Renal cortical epithelial cell (primary cell): ENCODE measurements at places on chromosomes 1 and 21.

- DNase-seq: no peak
Measured at GRCh38 chr1:218683242-218683641, 338.1 kb downstream of the TGFB2 start.

DNA sequence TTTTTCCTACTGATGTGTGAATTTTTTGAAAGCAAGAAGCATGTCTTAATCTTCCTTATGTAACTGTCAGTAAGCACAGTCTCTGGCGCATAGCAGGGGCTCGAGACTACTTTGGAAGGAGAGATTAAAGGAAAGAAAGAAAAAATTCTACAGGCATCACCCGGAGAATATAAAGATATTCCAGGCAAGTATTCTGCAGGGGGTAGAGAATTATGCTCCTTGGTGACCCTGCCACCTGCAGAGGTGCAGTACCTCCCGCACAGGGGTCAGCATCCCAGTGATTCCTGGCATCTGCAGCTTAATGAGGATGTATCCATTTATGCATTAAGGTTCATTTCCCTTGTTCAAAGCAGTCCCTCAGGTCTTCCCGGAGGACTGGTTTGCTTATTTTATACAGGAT lies 87.6 kb upstream of the WLS start:
- DNase-seq: no peak

- DNase-seq: peak; percentile 72
Measured at GRCh38 chr1:205226868-205227583, 720 bp upstream of the TMCC2 start.

DNA sequence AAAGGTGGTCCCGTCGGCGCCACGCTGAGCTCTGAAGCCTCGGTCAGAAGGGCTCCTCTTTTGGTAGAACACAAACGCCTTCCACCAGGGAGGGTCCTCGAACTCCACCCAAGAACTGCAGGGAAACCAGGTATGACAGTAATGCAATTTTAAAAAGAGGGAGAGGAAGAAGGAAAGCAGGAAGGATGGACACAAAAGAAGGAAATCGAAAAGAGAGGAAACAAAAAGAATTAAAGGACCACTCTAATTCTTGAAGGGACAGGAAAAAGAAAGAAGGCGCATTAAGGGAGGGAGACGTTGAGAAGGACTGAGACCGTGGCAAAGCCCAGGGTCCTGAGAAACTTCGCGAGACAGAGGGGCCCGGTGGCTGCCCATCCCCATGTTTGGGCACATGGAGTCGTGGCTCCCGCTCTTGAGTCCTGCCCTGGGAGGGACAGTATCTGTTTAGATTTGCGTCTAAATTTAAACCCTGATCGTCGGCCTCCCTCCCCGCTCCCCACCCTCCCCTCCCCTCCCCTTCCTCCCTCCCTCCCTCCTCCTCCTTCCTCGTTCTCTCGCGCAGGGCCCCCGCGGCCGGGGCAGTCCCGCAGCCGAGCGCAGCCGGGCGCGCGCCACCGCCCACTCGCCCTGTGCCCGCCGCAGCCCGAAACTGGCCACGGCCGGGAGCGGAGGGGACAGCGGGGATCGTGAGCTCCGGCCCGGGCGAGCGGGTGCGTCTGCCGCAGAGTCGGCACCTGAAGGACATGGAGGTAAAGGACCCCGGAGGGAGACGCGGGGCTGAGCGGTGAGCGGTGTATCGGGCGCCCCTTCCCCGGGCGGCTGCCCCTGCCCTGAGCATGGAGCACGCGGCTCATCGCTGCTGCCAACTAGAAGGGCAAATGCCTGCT lies at the start of gene RCSD1:
TSS of gene RCSD1 (plus strand) at position 552 of the 887 bp plus-strand sequence. CDS start at position 744, 192 bp downstream.
- DNase-seq: no peak

- DNase-seq: no peak
Measured at GRCh38 chr1:163770265-163770664, 448.5 kb downstream of the NUF2 start.

GRCh38 chr1:60069691-60070090 lies 3.9 kb downstream of the C1orf87 start:
- DNase-seq: no peak

- DNase-seq: no peak
Measured at GRCh38 chr1:19003371-19004290, 47.2 kb upstream of the IFFO2 start.

GRCh38 chr1:184504040-184504954 lies 117.5 kb downstream of the C1orf21 start:
- DNase-seq: no peak

DNA sequence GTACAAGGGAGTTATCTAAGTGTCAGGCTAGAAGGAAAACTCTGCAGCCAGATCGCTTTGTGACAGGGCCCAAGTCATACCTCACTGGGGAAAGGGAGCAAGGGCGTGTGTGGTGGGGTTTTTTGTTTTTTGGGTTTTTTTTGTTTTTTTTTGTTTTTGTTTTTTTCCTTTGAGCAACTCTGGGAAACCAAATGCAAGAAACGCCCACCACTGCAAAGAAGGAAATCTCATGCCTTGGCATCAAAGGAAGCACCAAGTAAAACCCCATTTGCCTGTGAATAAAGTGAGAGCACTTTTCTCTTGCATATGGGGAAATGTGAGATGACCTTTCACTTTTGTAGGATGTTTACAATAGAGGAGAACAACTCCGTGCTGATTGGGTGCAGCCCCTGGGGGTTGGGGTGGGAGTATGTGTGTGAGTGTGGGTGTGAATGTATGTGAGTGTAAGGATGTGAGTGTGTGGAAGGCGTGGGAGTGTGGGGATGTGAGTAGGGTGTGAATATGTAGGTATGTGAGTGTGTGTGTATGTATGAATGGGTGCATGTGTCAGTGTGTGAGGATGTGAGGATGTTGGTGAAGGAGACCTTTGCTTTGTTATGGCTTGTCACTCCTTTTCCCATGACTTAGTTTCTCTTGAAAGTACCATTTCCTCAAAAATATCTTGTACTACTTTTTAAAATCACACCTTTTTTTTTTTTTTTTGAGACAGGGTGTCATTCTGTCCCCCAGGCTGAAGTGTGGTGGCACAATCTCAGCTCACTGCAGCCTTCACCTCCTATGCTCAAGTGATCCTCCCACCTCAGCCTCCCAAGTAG lies 34.6 kb downstream of the IL12RB2 start:
- no peak for DNase-seq

DNA sequence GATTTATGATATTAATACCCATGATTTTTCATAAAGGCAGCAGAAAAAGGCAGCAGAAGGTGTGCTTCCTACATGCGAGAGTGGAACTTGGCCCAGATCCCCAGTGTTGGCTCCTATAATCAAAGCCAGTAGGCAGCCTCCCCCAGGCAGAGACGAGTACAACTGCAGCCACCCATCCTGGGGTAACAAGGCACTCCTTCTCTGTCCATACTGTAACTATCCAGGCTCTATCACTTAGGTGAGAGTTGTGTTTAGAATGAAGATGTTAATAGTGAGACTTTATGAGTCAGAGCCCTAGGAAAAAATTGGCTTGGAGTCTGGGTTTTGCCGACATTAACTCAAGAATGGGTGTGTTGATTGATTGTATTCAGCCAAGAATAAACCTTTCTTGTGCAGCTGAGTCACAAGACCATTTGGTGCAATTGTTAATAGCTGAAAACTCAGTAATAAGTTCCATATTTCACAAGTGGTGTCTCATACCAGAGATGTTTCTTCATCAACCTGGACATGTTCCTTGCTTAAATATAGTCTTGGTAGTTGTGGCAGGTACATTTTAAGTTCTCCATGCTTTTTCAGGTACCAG lies 322.3 kb downstream of the DUSP10 start:
- peak; percentile 79 for DNase-seq

DNA sequence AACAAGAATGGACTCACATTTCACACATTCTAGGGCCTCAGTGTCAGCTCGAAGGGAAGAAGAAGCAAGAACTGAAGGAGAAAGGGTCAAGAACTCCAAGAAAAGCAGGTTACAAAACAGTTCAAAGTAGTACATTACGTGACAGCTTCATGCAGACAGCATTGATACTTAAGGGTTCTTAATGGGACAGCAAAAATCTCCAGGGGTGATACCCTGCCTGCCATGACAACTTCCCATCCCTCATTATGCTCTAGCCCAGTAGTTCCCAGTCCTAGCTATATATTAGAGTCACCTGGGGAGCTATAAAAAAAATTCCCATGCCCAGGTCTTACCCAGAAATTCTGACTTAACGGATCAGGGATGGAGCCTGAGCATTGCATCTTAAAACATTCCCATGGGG lies 51.2 kb upstream of the PROX1 start:
- no peak for DNase-seq

GRCh38 chr1:223653431-223653830 lies 12.1 kb downstream of the CAPN8 start:
- DNase-seq: no peak

GRCh38 chr1:22239378-22239777 lies 96.5 kb upstream of the WNT4 start:
- no peak for DNase-seq

DNA sequence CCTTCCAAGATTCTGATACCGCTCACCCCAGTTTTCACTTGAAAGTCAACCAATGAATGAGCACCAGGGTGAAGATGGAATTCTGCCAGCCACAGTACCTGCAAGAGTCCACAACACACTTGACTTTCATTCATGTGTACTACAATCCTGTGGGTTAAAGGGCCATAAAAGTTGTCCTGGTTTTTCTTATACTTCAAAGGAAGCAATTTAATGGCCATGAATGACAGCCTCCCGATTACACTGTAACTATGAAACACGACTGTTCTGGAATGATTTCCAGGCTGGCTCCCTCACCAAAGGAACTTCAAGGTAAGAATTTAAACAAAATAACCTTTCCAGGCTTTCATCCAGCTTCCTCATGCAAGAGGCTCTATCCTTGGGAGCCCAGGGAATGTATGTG lies 502.8 kb downstream of the SMYD3 start:
- peak; percentile 88 for DNase-seq

GRCh38 chr1:19980314-19980713 lies 896 bp upstream of the PLA2G2A start:
- DNase-seq: no peak

- DNase-seq: no peak
Measured at GRCh38 chr1:11388617-11389016, 90.3 kb upstream of the DISP3 start.

DNA sequence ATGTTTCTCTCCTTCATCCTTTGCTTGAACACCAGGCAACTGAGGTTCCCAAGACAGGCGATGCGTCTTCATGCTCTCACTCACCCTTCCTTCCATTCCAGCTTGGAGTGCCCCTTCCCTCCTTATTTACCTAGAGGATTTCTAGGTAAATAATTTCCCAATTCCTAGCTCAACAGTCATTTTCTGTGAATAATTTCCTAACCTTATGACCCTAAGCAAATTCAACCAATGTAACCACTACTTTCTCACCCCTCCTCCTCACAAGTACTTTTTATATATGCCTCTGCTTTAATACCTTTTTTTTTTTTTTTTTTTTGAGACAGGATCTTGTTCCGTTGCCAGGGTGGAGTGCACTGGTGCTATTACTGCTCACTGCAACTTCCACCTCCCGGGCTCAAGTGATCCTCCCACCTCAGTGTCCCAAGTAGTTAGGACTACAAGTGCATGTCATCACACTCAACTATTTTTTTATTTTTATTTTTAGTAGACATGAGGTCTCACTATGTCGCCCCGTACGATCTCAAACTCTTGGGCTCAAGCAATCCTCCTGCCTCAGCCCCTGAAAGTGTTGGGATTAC lies 86.7 kb downstream of the USP24 start:
- DNase-seq: peak; percentile 98

- peak; percentile 35 for DNase-seq
Measured at GRCh38 chr1:164524810-164525209, 34.2 kb upstream of the PBX1 start.

GRCh38 chr1:16078925-16079656 lies 5.6 kb upstream of the FAM131C start:
- peak; percentile 58 for DNase-seq

DNA sequence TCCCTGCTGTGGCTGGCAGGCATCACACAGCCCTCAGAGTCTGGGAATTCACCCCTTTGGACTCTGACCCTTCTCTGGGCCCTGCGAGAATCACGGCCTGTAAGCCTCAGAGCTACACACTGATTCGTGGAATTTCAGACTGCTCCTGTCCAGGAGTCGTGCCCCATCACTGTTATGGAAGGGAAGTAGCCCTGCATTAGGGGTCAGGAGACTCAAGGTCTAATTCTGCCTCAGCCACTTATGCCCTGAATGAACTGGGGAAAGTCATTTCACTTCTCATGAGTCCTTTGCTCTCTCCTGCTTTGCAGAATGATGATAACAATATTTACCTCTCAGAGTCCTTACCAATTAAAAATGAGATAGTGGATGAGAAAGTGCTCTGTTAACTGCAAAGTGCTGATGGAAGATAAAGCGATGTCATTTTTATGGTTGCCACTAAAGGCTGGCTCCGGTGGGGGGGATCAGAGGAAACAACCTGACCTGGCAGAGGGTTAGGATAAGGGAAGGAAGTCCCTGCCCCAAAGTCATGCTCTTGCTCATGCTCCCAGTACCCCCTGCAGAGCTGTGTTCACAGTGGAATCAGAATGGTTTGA lies 148.6 kb upstream of the CD34 start:
- DNase-seq: peak; percentile 38

GRCh38 chr1:166902279-166902678 lies 26.2 kb upstream of the TADA1 start:
- peak; percentile 77 for DNase-seq

- DNase-seq: no peak
Measured at GRCh38 chr1:53330819-53331218, 2.9 kb upstream of the LRP8 start.

GRCh38 chr21:43006874-43007208 lies 32.5 kb downstream of the PKNOX1 start:
- DNase-seq: no peak

- no peak for DNase-seq
Measured at GRCh38 chr21:42379426-42380215, 13.3 kb upstream of the TFF1 start.

GRCh38 chr1:115649964-115650363 lies 8.2 kb downstream of the VANGL1 start:
- DNase-seq: no peak

GRCh38 chr1:221337106-221337505 lies 404.8 kb downstream of the DUSP10 start:
- no peak for DNase-seq

DNA sequence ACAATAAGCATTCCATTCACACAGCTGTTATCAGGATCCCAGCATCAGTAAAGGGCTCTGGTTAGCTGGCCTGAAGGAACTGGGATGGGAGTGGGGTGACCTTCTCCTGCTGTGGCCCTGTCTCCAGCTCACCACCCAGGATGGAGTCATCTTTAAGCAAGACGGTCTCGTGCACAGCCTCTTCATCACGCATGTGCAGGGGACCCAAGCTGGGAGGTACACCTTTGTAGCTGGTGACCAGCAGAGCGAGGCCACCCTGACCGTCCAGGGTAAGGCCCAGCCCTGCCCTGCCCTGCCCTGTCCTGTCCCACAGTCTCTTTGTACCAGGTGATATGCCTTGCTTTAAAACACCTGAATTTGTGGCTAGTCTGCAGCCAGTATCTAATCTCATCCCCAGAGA lies 24.3 kb downstream of the IGFN1 start:
- no peak for DNase-seq

GRCh38 chr1:202230061-202230938 lies 36.7 kb downstream of the LGR6 start:
- DNase-seq: no peak

GRCh38 chr1:233885196-233885920 lies 19.1 kb upstream of the SLC35F3 start:
- no peak for DNase-seq
